AG09319 (cell line): ENCODE measurements at places on chromosomes 12 and 14.
A peak's percentile ranks its signal among the peaks of the same experiment; 100 is the strongest.

GRCh38 chr12:56029166-56029519 is 8.3 kb downstream of the IKZF4 start:
- no peak for DNase-seq

DNA sequence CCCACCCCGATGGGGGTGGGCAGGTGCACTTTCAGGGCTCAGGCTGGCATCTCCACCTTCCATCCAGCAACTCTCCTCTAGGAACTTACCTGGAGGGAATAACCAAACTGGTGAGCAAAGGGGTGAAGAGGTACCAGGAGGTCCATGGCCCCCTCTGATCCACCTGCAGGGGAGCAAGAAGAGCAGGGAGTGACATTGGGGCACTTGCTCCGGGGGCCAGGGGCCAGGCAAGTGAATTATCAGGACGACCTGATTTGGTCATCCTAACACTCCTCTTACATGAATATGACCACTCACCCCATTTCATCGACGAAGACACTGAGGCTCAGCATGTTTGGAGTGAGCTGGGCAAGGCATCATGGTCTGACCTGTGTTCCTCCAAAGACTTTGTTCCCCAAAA is 6.0 kb downstream of the DIO3 start:
- no peak for DNase-seq

DNA sequence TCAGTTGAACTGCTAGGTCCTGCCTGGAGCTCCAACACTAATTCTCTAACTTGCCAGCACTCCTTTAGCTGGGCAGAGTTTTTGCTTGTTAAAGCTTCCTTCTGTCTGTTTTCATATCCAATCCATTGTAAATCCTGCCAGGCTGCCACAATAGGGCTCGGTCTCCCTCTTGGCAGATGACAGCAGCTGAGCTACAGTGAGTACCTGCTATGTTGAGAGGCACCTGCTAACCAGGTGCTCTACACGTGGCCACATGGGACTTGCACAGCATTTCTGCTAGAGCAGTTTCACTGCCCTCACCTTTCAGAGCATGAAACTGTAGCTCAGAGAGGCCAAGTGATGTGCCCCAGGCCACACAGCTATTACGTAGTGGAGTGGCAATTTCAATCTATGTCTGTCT is 106.6 kb upstream of the NOS1 start:
- no peak for DNase-seq

GRCh38 chr12:41777064-41777790 is 367.4 kb downstream of the GXYLT1 start:
- no peak for DNase-seq

- DNase-seq: no peak
These were observed 110.8 kb upstream of the SRRM4 start for GRCh38 chr12:118870551-118870950.

GRCh38 chr12:52278575-52279421 is 4.4 kb downstream of the KRT86 start:
- DNase-seq: peak; percentile 46

DNA sequence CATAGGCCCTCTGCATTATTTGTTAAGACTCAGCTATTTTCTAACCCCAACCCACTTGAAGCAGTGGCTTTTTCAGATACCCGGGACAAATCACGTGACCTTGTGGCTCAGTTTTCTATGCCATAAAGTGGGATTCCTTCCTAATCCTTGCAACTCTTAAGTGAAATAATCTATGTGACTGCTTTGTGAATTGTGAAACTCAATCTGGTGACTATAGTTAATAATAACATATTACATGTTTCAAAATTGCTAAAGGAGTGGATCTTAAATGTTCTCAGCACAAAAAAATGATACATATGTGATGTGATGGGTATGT is 17.3 kb downstream of the EML1 start:
- DNase-seq: no peak

DNA sequence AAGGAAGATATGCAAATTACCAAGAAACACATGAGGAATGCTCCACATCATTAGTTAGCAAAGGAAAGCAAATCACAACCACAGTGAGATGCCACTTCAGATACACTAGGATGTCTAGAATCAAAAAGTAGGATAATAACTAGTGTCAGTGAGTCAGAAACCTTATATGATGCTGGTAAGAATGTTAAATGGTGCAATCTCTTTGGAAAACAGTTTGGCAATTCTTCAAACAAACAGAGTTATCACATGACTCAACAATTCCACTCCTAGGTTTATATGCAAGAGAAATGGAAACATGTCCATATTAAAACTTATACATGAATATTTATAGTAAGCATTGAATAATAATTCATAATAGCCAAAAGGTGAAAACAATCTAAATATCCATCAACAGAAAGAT is 220.9 kb downstream of the FOXG1 start:
- no peak for DNase-seq
